ENCODE measurements at places on chromosomes 5 and 9.

GRCh38 chr9:127869310-127870152, 7.9 kb downstream of the AK1 start:
- peak; percentile 73 for DNase-seq

GRCh38 chr5:107074996-107075395, 595.7 kb downstream of the EFNA5 start:
- no peak for DNase-seq

- no peak for DNase-seq
Measured at GRCh38 chr9:74281674-74282073, 215.5 kb upstream of the RORB start.

- DNase-seq = peak; percentile 29
Measured at GRCh38 chr5:78533356-78533755, 115.2 kb downstream of the LHFPL2 start.

DNA sequence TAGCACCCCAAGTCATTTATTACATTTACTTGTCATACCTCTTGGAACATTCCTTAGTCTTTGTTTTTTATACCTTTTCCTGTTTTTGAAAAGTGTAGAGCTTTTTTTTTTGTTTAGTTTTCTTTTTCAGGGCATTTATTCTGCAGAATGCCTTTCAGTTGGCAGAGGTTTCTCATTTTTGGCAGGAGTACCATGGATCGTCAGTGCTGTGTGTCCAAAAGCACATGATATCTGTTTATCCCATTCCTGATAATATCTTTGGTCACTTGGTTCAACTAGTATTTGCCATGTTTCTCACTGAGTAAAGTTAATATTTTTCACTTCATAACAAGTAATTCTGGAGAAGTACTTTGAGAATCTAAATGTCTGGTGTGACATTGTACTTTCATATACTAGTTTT, 10.7 kb downstream of the OGN start:
- no peak for DNase-seq

- no peak for DNase-seq
Measured at GRCh38 chr9:92480291-92480771, 2.0 kb downstream of the ASPN start.

GRCh38 chr5:170336065-170336464, 38.5 kb upstream of the LCP2 start:
- no peak for DNase-seq

- DNase-seq = no peak
Measured at GRCh38 chr9:5582835-5583195, 46.1 kb upstream of the RIC1 start.

DNA sequence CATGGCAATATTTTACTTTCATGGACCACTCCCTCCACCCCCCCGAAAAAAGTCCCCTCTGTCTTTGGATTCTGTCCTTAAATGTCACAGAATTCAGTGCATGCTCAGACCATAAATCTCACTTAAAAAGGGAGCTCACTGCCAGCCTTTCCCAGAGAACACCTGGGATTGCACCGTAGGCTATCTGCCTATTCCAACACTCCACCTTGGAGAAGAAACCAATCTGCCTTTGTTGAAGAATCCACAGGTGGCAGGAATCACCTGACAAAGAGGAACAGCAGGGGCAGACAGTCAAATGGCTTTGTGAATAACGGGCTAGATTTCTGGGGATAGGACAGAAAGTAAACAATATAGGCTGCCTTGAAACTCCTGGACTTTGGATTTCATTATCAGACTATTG, 306.7 kb upstream of the BRINP1 start:
- no peak for DNase-seq

GRCh38 chr9:120869726-120870125, 7.3 kb downstream of the PHF19 start:
- DNase-seq = no peak

DNA sequence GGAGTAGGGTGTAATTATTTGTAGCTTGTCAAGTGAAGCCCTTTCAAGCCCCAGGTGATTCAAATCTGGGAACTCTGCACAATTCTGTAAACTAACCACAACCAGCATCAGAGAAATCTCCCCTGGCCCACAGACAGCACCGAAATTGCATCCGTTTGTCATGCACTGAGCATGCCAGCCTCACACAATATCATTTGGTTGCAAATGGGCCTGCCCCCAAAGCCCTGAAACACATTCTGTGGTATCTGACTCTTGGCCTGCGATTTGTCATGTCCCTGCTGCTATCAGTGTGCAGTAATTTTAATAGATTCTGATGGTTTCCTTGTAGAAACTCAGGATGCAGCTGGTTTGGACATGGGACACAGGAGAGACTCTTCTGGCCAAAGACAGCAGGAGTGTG, 35.3 kb downstream of the SNX24 start:
- DNase-seq = no peak

GRCh38 chr9:106305428-106306133, 557.4 kb upstream of the ZNF462 start:
- no peak for DNase-seq

DNA sequence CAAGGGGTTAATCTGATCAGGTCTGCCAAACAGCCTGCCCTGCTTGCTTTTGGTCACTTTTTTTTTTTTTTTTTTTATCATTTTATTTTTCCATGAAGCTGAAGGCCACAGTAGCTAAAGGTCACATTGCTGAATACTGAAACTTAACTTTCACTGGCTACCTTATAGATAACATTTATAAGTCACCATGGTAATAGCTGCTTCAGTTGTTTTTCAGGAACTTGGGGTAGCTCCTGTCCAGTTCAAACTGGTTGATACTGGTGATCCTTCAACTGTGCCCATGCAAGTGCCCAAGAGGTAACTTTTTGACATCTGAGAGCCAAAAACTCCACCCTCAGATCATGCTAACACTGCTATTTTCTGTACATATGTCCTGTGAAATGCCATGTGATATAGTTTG, 68.3 kb upstream of the RGS7BP start:
- DNase-seq = no peak

GRCh38 chr9:8346296-8346695, 546.7 kb upstream of the DMAC1 start:
- DNase-seq = no peak

DNA sequence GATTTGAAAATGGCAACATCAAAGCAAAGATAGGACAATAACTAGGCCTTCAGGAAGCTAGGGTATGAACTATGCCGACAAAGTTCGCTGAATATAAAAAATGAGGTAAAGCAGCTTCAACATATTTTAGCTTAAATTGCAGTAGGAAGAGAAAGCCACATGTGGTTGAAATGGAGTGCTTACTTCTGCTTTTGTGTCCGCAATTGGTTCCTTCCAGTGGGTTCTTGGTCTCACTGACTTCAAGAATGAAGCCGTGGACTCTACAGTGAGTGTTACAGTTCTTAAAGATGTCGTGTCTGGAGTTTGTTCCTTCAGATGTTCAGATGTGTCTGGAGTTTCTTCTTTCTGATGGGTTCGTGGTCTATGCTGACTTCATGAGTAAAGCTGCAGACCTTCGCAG, 95.2 kb downstream of the APTX start:
- DNase-seq = peak; percentile 45

- no peak for DNase-seq
Measured at GRCh38 chr9:74006935-74007334, 490.2 kb upstream of the RORB start.

GRCh38 chr5:103458497-103459040, 104.0 kb downstream of the NUDT12 start:
- no peak for DNase-seq

GRCh38 chr5:57186194-57186593, 12.3 kb downstream of the GPBP1 start:
- DNase-seq = no peak

DNA sequence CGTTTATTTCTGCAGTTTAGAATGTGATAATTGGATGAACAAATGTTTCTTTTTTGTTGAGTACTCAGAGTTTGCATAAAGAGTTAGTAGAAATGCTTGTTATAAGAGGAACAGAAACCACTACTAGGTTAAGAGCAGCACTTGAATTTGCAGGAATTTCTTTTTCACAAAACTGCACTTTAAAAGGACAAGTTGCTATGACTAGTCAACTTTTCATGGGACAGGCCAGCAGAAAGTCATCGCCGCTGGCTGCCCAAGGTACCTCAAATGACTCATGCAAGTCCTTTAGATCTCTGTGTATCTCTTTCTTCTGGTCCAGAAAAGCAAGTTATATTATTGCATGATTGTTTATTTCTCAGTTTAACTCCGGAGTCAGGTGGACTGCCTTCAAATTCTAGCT, 97.3 kb upstream of the HMHB1 start:
- peak; percentile 41 for DNase-seq

- DNase-seq = no peak
Measured at GRCh38 chr5:82142928-82143577, 135.1 kb downstream of the RPS23 start.

DNA sequence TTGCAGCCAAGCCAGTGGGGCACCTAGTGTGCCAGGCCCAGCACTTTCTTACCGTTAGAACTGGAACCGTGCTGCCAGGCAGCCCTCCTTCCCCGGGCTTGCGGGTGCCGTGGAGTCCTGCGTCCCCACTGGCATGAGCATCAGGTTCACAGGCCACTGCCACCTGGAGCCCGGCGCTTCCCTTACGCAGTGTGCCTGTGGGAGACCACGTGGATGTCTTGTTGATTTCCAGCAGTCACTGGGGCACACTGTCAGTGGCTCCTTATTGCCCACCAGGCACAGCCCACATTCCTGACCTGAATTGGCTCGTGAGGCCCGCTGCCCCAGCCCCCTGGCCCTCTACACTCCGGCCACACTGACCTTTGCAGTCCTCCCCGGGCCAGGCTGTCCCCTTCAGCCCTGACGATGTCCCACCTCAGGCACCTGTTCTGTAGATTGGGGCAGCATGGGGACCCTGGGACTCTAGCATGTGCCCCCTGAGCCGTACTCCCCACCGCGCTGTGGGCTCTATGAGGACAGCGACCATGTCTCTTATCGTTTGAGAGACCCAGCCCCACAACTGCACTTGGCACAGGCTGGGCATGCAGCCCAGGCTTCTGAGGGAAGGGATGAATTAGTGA, 10.4 kb upstream of the CEL start:
- no peak for DNase-seq

DNA sequence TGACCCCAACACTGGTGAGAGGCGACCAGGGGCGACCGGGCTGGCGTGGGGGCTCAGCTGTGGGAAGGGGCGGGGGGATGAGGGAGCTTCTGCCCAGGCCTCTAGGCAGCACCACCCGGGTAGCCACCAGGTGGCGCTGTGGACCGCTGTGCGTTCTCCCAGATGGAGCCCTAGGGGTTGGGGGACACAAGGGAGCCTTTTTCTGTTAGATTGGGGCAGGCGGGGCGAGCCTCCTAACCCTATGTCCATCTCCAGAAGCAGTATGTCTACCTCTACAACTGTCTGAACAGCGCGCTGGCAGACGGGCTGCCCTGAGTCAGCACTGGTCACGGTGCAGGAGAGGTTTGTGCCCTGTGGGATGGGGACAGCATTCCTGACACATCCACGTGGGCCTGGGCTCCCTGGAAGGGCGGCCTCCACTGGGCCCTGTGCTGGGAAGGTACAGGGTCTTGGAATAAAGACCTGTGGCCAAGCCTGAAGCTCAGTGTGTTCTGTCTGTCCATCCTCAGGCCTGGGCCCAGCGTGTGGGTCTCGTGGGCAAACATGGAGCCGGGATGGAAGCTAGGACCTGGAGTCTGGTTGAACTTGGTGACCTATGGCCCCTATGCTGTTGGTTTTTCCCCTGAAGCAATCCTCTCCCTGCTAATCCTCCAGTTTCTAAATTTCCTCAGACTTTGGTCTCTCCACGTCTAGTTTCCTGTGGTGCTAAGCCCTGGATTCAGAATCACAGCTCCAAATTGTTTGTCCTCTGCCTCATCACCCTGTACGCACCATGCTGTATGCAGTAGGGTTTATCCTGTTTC, 23.1 kb upstream of the SPTLC1 start:
- DNase-seq = peak; percentile 33

DNA sequence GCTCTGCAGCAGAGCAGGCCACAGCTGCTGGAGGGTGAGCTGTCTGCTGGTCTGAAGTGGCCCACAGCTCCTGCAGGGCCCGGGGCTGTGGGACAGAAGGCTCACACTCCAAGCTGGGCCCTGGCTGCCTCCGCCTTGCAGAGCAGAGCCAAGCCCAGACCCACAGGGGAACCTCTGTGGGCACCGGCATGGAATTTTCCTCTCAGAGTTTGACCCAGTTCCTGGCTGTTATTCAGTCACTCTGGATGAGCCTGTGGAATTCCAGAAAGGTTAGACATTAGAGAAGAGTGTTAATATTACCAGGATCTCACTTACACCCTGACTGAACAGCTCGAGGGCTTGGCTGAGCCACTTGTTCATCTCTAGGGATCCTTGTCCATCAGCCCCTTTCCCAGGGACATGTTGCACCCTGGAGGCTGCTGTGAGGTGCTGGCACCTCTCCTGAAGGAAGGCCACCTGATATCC, 17.5 kb downstream of the IL9 start:
- no peak for DNase-seq

GRCh38 chr9:77015327-77016048, 4.0 kb upstream of the FOXB2 start:
- DNase-seq = no peak

DNA sequence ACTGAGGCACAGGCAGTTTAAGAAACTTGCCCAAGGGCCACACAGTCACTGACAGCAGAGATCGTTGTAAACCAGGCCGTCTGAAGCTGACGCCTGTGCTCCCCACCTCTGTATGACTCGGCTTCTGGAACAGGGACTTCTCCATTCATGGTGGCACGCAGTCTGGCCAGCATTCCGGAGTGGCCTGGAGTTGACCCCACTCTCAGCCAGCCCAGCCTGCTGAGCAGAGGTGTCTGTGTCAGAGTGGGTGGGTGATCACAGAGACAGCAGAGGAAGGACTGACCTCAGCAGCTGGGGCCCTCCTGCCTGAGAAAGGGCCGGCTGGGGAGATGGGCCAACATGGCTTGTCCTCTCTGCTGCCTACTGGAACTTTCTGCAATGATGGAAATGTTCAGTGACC, 12.6 kb downstream of the LRSAM1 start:
- peak; percentile 73 for DNase-seq

GRCh38 chr9:80158554-80159170, 586.9 kb downstream of the TLE4 start:
- DNase-seq = no peak

DNA sequence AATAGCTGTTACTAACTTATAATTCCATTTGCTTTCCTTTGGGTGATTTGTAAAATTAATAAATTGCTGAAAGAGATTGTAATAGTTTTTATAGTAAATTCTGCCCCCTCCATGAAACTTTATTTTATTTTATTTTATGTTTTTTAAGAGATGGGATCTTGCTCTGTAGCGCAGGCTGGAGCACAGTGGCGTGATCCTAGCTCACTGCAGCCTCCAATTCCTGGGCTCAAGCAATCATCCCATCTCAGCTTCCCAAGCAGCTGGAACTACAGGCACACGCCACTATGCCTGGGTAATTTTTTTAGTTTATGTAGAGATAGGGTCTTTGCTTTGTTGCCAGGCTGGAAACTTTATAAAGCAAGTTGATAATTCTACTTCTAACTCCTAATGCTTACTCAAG, 395 bp downstream of the IL33 start:
- DNase-seq = no peak

All from inflammatory macrophage treated with lipopolysaccharide for 1 hour (primary cell).